ENCODE measurements at places on chromosomes 16 and 17.

DNA sequence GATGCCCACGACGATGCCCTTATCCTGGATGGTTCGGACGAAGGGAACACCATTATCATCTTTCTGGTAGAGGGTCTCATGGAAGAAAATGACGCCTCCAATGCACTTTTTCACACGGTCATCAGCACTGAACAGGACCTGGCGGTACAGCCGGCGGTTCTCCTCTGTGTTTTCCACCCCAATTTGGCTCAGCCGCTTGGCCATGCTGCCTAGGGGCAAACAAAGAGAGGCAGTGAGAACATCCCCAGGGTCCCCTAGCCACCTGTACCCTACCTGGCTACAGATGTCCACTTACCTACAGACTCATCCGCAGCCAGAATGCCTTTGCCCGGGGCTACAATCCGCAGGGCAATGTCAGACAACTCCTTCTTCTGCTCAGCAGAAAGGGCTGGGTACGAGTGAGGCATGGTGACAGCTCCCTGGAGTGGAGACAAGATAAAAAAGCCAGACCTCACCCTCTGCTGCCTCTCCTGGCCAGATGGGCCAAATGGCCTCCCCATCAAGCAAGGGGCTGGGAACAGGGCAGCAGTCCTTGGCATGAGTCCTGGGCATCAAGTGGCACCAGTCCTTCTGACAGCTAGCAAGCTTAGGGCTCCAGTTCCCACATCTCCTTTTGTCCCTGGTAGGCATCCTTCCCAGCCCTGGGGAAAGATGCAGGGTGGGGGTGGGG lies 1.4 kb downstream of the ALDOC start:
- peak; percentile 27 for DNase-seq

- no peak for DNase-seq
Observed at GRCh38 chr17:40290629-40291280, 3.1 kb downstream of the CDC6 start.

DNA sequence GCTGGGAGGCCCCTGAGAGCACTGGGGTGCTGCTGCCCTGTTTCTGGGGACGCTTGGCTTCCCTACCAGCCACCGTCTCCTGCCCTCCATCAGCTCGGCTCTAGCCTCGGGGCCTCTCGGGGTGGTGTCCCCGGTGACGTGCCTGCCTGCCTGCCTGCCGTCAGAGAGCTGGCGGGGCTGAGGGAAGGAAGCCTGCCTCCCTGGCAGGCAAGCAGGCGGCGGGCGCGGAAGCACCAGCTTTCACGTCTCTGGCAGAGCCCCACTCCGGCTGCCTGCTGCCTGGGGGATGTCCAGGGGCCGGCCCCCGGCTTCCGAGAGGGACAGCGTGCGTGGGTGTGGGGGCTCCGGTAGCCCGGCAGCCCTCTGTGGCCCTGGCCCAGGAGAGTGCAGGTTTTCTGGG lies 9.3 kb downstream of the CENPX start:
- DNase-seq = peak; percentile 49

GRCh38 chr16:62079236-62079635 lies 43.0 kb upstream of the CDH8 start:
- no peak for DNase-seq

- no peak for DNase-seq
Observed at GRCh38 chr17:64458756-64459155, 9.8 kb downstream of the MILR1 start.

GRCh38 chr16:88034770-88035169 lies 83.5 kb downstream of the BANP start:
- DNase-seq = no peak

DNA sequence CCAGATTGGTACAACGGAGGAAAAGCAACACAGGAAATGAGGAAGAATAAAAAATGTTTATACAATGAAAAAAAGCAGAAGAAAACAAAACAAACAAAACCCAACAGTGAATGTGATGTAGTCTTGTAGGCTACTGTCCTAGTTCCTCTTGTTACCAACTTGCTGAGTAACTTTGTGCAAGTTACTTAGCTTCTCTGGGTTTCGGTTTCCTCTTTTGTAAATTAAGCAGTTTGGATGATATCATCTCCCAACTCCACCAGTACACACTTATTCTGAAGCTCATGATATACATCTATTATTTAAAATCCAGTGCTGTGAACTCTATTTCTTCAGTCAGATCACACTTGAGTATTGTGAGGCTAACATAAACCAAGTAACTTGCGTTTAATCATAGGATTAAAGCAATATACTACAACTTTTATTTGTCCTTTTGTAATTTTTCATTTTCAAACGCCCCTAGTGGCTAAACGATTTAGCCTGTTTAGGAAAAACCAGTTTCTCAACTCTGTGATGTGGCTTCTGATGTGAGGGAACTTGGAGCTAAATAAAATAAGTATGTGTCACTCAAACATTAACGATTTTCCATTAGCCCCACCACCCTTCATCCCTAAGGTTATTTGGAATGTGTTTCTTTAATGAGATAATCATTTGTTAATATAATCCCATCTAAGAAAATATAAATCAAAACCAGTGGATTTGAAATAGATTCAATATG lies 1.4 kb upstream of the UNK start:
- DNase-seq = no peak

GRCh38 chr16:66515596-66516508 lies 34.1 kb downstream of the TK2 start:
- no peak for DNase-seq

DNA sequence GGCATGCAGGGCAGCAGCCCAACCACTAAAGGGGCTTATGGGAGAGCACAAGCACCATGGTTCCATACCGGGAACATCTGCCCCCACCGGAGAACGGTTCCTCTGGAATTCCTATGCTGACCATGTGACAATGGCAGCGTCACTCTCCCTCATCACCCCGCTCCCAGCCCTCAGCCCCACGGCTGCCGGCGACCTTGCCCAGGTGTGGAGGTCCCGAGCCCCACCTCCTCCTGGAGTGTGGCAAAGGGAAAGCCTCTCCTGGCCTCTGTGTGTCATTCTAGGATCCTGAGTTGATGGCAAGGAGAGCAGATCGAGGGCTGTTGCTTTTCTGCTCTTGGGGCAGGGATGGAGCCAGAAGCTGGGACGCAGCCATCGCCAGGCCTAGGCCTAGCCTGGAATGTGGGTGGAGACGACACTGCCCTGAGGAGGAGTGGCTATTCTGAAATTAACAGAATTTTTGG lies 17.8 kb upstream of the RNPS1 start:
- DNase-seq = no peak

DNA sequence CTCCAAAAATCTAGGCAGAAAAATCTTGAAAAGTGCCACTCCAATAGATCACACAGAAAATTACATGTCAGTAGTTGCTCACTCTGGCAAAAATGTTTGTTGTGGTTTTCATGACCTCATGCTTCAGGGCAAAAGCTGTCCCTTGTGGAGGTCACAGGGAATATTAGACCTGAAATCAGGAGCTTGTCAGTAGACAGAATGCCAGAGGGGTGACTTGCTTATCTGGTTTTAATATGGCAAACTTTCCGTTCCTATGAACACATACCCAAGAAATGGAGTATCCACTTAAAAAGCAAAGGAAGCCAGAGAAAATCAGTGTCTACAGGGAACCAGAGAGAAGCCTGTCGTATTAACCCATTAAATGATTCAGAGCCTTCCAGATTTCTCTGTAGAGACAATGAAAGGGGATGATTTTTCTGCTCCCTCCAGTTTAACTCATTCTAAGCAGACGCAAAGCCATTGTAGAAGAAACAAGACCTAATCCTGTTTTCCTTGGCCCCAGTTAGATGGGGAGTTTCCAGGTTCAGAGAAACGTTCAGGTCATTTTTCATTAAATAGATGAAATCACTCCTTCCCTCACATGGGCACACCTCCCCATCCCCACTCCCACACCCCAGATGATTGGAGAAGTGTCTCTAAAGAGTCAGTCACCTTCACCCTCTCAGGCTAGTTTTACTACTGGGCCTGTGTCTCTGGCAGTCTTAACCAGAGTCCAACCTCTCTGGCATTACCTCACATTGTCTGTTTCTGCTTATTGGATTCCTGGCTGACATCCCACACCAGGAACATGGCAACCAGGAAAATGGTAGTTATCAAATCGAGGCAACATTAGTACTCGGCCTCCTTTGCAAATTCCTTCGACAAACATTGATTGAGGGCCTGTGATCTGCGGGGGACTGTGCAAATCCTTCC lies 6.0 kb downstream of the SOX9 start:
- no peak for DNase-seq

DNA sequence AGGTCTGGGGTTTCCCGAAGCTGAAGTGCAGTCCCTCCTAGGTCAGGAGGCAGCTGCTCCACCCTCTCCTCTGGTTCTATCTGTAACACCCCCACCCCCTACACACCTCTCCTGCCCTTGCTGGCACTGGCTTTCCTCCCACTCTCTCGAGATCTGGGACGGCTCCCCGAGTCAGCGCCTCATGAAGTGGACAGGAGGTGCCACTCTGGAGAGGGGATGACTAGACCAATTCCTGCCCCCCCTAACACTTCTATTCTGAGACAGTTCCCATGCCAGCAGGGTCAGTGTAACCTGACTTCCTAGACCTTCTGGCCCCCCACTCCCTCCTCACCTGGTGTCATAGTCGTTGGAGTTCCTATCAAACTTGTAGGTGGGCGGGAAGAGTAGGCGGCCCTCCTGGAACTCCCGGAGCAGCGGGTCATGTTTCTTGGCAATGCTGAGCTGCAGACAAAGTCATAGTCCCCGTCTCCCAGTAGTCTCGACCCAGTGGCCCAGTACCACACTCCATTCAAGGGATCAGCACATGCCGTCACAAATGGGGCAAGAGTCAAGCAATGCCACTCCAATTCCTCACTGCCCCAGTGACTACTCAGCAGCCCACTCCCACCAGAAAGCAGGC lies 9.7 kb downstream of the INPP5K start:
- no peak for DNase-seq

- DNase-seq = no peak
Observed at GRCh38 chr16:46651305-46651704, 30.1 kb upstream of the SHCBP1 start.

DNA sequence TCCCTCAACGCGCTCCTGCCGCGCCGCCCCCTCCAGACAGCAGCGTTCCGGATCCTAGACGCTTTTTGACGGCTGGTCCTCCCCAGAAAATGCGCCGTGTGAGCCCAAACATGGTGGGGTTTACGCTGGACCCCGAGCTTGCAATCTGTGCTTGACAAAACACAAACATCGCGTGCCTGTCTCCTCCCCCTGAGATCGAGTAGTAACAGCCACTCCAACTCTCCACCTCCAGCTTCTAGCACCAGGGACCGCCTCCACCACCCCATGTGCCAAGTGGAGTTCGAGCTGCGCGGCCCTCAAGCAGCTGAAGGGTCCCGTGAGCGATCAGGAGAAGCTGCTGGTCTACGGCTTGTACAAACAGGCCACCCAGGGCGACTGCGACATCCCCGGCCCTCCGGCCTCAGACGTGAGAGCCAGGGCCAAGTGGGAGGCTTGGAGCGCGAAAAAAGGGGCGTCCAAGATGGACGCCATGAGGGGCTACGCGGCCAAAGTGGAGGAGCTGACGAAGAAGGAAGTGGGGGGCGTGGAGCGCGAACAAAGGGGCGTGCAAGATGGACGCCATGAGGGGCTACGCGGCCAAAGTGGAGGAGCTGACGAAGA lies 656 bp upstream of the GEMIN4 start:
- no peak for DNase-seq

GRCh38 chr17:51813140-51813783 lies 345.3 kb downstream of the CA10 start:
- no peak for DNase-seq

DNA sequence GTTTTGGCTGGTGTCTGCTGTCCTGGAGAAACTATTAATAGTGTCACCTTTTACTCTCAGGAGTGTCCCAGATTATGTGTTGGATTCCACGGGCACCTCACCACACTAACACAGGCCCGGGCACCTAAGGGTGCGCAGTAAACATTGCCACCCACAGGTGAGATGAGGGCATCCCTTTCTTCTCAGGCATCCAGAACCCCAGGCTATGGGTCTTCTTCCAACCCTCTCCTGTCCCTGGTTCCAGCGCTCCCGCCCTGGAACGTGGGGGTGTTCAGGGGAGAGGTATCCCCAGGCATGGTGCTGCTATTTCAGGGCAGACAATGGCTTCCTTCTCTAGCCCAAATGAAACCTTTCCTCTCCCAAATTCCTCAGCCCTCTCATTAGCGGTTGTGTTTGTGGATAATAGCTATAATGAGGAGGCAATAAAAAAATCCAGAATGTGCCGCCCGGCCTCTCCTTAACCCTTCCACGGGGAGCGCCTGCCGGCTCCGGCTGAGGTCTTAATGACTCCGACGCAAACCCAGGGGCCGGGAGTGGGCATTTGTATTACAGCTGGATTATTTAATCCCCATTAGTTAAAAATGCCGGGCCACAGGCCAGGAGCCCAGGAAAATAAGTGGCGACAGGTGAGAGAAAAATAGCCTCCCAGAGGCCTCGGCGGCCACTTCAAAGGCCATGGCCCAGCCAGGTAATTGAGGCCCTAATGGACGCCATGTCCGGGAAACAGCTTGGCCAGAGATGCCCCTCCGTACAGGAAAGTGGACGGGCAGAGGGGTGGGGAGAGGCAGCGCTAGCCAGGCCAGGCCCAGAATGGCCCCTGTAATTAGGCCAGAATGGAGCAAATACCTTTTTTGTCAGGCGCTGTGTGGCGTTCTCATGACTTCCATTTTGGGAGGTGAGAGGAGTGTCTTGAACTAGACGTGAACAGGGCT lies 102.8 kb downstream of the IRX5 start:
- no peak for DNase-seq

DNA sequence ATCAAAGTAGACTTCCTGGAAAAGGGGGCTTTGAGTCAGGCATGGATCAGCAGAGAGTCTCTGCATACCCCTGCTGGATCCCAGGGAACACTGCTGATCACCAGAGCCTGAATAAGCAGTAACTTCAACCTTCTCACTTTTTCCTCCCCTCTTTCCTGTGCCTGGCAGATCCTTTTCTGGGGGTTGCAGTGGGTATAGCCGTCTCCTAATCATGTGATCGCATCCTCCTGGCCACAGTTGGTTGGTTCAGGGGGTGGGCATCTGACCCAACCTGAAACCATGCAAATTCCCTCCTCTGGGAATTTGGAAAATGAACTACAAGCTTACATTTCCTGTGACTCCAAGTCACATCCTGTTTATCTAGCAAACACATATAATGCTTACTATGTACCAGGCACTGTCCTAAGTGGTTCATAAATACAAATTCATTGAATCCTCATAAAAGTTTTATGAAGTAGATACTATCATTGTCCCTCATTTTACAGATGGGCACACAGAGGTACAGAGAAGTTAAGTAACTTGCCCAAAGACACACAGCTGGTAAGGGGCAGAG lies 120.3 kb downstream of the AXIN2 start:
- DNase-seq = no peak
